ENCODE measurements at places on chromosomes 2 and 18.

GRCh38 chr2:203740871-203741281 lies 34.4 kb downstream of the CD28 start:
- no peak for DNase-seq

- DNase-seq, result no peak
Measured at GRCh38 chr18:55794288-55795052, 206.5 kb upstream of the TCF4 start.

GRCh38 chr2:195561116-195561921 lies 95.7 kb upstream of the SLC39A10 start:
- no peak for DNase-seq

DNA sequence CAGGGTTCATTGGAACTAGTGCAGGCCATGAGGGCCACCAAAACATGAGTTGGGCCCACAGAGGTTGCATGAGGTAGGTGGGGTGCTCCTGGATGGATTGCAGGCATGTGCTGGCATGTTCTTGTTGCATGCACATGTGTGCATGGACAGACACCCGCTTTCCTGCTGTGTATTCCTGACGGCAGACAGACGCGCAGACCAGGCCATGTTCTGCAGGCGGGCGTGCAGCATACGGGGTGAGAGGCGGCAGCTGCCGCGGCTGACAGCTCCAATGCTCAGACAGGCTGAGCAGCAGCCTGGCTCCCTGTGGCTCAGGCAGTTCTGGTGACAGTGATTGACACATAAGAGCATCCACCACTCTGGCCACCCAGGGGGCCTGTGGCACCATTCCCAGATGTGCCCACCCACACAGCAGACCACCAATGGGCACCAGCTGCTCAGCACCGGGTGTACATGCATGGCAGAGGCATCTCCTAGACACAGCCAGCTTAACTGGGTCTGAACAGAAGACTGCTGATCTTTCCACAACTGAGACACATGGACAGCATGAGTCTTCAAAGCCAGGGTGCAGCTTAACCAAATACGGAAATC lies 21.2 kb downstream of the HS1BP3 start:
- DNase-seq, result no peak

- no peak for DNase-seq
Measured at GRCh38 chr2:138267161-138267901, 234.2 kb upstream of the SPOPL start.

- no peak for DNase-seq
Measured at GRCh38 chr2:128504246-128505149, 185.8 kb upstream of the HS6ST1 start.

DNA sequence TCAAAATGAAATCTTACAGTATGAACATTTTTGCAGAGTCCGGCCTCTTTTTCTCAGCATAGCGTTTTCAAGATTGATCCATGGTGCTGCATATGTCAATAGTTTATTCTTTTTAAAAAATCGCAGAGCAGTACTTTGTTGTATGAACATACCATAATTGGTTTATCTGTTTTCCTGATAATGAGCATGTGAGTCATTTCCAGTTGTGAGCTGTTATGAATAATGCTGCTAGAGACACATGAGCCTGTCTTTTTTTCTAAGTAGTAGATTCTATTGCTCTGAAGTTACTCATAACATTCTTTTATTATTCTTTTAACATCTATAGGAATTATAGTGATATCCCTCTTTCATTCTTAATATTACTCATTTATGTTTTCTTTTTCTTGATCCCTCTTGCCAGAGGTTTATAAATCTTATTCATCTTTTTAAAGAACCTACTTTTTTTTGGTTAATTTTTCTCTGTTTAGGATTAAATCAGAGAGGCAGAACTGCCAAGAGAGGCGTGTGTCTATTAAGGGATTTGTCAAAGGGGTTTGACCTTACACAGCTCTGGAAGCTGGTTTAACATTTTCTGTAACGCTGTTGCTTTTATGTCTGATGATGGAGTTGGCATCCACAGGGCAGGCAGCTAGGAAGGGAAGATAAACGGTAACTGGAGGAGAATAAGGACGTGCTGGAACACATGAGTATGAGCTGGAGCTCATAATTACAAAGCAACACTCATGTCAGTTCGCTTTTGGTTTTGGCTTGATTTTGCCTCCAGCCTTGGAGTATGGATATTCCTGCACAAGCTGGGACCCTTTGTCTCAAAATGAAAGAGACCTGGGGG lies 47.4 kb downstream of the MGAT5 start:
- peak; percentile 57 for DNase-seq

GRCh38 chr18:39561126-39561525 lies 1995.5 kb upstream of the CELF4 start:
- no peak for DNase-seq

GRCh38 chr2:234546770-234547169 lies 49.9 kb upstream of the ARL4C start:
- no peak for DNase-seq

- DNase-seq, result no peak
Measured at GRCh38 chr2:95021023-95021416, 4.5 kb upstream of the MAL start.

Data from NCI-H1092 treated with DMSO at 0.1 percent for 48 hours (cell line).